NCI-H187 (cell line): ENCODE measurements at places on chromosomes 7 and 10.

- DNase-seq: no peak
These were observed 72.3 kb downstream of the PRPF18 start for GRCh38 chr10:13658871-13659685.

DNA sequence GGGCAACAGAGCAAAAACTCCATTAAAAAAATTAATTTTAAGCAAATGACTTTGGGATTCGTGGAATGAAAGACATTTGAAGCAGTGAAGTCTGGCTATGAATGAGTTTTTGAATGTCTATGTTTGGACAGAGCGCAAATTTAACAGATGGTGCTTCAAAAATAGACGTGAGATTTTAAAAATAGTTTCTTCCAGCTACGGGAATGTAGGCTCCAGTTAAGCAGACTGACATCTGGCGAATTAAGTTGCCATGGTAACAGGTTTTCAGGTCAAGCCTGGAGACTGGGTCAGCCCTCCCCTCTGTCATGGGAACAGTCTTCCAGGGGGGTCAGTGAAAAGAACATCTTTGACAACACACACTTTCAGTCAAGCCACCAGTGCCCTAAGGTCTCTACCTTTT lies 62.0 kb downstream of the MYOF start:
- no peak for DNase-seq

GRCh38 chr10:86400705-86401587 lies 34.4 kb upstream of the GRID1 start:
- DNase-seq: no peak

DNA sequence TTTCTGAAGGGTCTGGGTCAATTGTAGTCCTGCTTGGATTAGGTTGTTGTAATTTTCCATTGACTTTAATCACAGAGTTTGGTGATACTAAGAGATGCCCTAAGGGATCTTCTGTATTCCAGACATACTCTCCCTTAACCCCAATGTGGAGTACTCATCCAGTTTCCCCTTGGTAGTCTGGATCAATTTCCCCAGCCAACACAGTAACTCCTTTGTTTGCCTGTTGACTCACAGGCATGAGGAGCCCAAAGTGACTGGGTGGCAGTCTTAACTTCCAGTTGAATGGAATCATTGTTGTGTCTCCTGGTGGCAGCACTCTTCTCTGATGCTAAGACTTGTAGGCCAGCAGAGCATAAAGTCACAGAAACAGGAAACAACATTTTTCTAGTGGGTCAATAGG lies 41.5 kb upstream of the PIK3CG start:
- DNase-seq: no peak

DNA sequence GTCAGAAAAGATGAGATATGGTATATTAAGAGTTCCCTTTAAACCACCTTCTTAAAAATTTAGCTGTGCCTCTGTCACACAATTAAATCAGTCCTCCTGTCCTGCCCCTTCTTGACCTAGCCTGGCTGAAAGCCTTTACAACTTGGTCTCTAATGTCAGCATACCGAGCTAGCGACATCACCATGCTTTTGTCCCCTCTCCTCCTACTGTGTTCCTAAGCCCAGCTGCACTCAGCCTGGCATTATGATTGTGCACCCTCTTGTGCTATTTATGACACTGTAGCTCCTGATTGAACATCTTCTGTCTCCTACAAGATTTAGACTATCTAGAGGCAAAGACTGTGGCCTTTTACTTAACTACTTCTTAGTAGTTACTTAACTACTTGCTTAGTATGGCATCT lies 29.2 kb downstream of the TDRD1 start:
- DNase-seq: no peak

DNA sequence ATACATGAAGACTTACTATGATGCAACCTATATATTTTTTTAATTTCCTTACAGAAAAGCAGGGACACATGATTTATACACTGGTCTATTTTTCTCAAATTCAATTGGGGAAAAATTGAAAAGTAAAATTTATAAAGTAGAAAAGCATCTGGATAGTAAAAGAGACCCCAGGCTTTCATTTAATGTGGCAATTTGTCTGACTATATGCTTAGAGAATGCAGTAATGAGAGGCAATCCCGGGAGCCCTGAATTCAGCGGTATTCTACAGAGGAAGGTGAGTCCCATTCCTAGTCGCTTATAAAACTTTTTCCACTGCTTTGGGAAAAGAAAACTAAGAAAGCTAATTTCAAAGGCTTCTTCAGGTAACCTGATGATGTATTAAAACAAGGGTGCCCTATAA lies 167.1 kb downstream of the SEMA3D start:
- DNase-seq: no peak

GRCh38 chr7:52715701-52716100 lies 319.7 kb upstream of the POM121L12 start:
- DNase-seq: no peak

GRCh38 chr10:132206806-132207535 lies 20.2 kb downstream of the DPYSL4 start:
- no peak for DNase-seq

- no peak for DNase-seq
These were observed 372.3 kb upstream of the NRP1 start for GRCh38 chr10:33706746-33707145.

- DNase-seq: no peak
These were observed 115.9 kb upstream of the EEPD1 start for GRCh38 chr7:36037121-36037662.

DNA sequence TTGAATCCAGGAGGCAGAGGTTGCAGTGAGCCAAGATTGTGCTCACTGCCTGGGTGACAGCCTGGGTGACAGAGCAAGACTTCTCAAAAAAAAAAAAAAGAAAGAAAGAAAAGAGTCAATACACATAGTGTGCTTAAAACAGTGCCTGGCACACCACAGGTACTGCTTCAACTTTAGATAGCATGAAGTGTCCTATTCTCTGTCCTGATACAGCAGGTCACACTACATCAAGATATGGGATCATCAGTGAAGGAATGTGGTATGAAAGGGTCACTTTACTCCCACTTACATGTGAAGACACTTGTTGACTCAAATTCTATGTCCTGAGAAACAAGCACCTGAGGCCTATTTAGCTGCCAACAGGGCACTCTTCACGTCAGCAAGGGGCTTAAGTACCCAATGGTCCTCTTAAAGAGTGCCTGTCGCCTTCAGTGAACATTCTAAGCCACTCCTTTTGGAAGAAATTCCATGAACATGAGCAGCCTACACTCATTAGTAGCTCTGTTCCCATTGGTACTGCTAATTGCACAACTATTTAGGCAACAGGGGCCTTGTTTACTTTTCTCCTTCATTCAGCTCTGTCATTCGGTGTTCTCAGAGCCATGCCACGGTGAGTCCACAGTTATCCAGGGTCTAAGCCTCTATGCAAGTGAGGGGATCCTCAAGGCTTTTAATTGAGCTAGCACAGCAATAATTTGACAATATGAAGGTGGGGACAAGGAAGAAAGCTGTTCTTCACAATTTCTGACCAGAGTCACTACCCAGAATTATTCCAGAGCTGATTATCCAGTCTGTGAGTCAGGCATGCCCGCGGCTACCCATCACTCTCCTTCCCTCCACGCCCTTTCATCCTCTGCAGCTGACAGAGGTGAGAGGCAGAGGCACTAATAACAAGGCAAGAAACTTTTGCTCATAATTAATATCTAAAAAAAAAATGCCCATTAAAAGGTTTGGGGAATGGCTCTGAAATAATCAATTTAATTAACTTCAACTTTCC lies 56.6 kb upstream of the PTN start:
- DNase-seq: no peak

GRCh38 chr7:125459038-125459437 lies 529.4 kb upstream of the POT1 start:
- no peak for DNase-seq

- no peak for DNase-seq
These were observed 233.1 kb downstream of the SEMA3E start for GRCh38 chr7:83415840-83416239.

- DNase-seq: no peak
These were observed 218.8 kb downstream of the AUTS2 start for GRCh38 chr7:69817121-69817520.

DNA sequence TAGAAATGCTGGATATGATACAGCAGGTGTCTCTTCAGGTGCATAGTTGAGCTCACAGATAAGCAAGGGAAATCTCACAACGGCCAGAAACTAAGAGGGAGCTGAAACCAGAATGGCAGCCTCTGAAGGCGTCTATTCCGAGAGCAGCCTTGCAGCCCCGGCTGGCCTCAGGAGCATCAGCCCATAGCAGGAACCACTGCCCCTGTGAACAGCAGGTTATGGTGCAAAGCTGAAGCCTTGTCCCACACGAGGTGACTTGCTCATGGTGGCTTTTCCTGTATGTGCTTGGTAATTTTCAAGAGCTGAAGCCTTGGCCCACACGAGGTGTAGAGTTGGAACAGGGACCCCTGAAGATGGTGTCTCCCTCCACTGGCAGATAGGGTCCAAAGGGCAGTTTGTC lies 33.2 kb downstream of the BNIP3 start:
- DNase-seq: no peak

DNA sequence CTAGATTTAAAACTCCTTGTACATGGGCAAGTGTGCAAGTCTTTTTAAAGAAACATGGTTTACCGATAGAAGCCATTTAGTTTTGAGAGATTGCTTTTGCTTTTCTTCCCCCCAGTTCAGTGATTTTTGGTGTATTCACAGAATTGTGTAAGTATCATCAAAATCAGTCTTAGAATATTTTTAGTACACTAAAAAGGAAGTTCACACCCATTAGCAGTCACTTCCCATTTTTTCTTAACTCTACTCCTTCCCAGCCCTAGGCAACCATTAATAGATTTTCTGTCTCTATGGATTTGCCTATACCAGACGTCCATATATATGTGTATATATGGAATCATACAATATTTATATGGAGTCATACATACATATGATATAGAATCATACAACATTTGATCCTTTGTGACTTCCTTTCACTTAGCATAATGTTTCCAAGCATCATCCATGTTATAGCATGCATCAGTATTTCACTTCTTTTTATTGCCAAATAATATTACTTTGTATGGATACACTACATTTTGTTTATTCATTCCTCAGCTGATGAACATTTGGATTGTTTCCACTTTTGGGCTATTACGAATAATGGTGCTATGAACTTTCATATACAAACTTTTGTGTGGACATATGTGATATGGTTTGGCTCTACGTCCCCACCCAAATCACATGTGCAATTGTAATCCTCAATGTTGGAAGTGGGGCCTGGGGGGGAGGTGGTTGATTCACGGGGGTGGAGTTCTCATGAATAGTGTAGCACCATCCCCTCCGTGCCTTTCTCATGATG lies 16.5 kb upstream of the ARL4A start:
- DNase-seq: no peak

GRCh38 chr10:8361510-8361844 lies 307.0 kb downstream of the GATA3 start:
- DNase-seq: no peak

GRCh38 chr7:41912426-41912825 lies 209.5 kb upstream of the INHBA start:
- DNase-seq: no peak

DNA sequence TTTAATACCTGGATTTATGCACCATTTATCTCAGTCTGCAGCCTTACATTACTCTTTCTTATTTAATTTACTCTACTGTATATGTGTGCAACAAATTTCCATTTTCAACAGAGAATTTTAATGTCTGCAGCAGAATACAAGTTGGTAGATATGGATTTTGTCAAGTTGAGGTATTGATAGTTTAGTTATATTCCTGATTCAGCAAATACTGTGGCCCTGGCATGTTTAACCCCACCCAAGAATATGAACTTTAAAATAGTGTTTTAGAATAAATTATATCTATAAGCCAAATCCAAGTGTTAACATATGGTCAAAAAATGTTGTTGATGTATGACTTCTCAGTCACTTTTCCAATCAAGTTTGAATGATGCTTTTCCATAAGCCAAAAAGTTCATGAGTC lies 378.4 kb upstream of the NRG3 start:
- DNase-seq: no peak

DNA sequence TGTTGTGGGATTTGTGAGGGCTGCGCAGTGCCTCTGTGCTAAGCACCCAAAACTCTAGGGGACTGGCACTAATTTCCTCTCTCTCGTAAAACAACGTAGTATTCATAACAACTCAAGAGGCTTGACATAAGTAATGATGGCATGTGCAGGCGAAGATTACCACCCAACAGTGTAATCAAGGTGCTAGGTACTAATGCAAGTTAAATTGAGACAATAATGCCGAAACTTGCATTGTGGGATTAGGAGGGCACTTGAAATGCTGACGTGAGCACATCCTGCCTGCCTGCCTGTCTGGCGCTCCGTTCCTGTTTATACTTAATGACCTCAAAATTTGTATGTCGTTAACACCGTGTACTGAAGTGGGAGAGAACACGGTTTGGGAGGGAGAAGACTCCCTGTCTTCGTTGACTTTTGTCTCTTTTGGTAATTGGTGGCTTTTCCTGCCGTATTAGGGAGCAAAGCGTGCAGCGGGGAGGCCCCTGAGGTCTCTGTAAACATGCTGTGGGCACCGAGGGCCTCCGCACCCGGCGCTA lies 139.0 kb downstream of the MGMT start:
- no peak for DNase-seq

DNA sequence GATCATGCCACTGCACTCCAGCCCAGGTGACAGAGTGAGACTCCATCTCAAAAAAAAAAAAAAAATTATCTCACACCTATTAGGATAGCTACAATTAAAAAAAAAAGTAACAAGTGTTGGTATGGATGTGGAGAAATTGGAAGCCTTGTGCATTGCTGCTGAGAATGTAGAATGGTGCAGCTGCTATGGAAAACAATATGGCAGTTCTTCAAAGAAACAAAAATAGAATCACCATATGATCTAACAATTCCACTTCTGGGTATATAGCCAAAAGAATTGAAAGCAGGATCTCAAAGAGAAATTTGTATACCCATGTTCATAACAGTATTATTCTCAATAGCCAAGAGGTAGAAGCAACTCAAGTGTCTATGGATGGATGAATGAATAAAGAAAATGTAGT lies 143.6 kb upstream of the PRR15 start:
- DNase-seq: no peak

DNA sequence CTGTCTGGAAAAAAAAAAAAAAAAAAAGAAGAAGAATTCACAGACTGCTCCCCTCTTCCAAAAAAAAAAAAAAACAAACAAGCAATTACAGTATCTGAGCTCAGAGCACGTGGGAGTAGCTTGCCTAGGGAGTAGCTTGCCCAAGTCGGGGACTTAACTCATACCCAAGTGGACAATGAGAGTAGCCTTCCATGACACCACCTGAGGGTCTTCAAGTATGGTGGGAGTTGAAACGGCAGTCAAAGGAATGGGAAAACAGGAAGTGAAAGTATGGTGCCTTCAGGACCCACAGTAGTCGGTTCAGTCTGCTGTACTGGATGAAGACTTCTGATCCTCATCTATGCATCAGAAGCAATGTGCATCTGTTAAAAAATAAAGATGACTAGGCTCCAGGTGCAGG lies 10.6 kb downstream of the VOPP1 start:
- no peak for DNase-seq

- DNase-seq: no peak
These were observed 686.9 kb downstream of the NXPH1 start for GRCh38 chr7:9120331-9120730.
